ENCODE measurements at places on chromosomes 13 and 19.

GRCh38 chr13:33134213-33134612 is 118.0 kb downstream of the KL start:
- no peak for DNase-seq

- peak; percentile 69 for DNase-seq
Observed at GRCh38 chr13:94601446-94602431, at the start of gene GPR180. Gene GPR180 (plus strand): TSS chr13:94601857. CDS start chr13:94601928, 71 bp downstream.

DNA sequence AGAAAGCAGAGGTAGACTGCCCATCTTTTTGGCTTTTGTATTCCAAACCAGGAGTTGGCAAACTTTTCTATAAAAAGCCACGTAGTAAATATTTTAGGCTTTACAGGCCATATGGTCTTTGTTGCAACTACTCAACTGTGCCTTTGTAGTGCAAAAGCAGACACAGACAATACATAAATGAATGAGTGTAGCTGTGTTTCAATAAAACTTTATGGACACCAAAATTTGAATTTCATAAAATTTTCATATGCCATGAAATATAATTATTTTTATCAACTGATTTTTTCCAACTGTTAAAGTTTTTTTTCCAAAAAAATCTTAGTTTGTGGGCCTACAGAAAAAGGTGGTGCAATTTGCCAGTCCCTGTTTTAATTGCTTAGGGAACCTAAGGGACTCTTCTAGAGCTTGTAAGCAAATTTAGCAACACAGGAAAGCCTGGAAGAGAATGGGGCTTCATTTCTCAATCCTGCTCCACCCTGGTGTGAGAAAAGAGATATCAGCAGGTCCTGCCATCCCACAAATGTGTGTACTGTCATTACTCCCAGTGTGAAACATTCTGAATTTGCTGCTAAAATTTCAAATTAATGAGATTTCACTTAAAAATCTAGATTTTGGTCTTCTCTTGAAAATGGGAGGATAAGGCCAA is 194.2 kb downstream of the RGCC start:
- no peak for DNase-seq

GRCh38 chr13:86945584-86945983 is 725.6 kb upstream of the SLITRK5 start:
- DNase-seq: no peak

DNA sequence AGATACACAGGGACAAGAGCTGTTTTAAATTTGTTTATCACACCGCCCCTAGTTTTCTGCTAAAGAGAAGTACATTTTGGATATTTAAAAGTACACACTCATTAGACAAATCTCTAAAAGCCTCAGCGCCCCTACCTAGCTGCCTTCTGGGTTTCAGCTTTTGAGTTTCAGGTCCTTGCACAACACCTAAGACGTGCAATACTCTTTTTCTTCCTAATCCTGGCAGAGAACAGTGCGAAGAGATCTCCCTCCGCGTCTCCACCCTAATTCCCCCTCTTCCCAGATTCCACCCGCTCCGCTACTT is 421 bp upstream of the KLF5 start:
- DNase-seq: no peak

DNA sequence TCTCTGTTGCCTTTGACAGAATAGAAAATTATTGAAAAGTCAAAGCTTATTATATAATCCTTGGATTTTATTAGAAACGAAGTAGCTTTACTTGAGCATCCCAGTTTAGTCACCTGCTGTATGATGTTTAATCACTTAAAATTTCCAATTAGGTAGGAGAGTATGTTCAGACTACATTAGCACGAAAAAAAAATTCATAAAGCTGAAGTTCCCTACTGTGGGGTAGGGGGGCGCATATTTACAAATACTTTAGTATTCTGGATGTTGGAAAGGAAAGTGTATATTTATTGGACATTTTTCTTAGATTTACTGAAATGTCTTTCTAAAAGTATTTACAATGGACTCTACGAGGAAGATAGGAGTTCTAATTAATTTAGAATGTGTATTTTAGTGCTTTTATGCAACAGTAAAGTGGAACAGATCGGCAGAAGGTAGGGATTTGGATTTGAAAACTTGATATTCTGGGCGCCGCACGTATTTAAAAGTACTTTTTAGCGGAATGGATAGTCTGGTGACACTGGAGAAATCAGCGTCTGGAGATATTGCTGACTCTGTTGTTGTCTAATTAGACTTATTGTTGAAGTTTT is 1.9 kb downstream of the CDK8 start:
- no peak for DNase-seq

DNA sequence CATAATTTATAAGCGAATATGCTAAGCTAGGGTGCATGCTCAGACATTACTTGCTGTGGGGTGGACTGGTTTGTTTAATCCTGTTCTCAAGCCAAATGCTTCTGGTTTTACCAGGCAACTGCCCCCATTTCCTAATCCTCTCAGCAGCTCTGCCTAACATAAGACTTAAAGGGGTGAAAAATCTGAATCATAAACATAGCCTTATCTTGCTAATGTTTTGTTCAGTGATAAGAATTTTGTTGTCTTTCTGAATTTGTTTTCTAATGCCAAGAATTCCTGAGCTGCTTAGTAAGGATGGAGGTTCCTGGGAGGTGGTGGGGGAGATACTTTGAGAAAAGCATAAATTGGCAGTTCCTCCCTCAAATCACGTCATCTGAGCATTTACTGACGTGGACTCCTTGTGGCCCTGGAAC is 42.7 kb downstream of the ING1 start:
- no peak for DNase-seq

- no peak for DNase-seq
Observed at GRCh38 chr19:49017041-49017665, at the start of gene LHB. Gene LHB (minus strand): TSS chr19:49017091. CDS start chr19:49017081, 10 bp downstream.

- no peak for DNase-seq
Observed at GRCh38 chr13:111339366-111340143, 19.1 kb downstream of the TEX29 start.

DNA sequence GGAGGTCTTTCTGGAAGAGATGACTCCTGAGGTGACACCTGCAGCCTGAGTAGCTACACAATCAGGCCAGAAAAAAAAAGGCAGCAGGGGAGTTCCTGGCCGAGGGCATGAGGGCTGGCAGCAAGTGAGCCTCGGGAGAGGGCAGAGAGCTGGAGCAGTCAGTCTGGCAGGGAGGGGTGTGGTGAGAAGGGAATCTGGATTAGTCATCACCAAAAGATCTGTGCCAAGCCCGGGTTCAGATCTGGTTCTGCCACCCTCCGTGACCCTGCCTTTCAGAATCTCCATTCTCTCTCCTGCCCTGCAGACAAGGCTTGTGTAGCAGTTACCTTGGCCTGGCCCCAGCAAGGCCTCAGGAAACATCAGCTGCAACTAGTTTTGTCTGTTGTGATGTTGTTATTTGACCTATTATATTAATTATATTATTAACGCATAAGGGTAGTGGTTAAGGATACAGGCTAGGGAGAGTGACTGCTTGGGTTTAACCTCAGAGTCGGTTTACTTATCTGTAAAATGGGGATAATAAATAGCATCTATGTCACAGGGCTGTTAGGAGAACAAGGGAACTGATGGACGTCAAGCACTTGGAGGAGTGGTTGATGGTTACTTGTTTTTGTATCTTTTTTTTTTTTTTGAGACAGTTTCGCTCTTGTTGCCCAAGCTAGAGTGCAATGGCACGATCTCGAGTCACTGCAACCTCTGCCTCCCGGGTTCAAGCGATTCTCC is 2.7 kb upstream of the CAPNS1 start:
- no peak for DNase-seq

GRCh38 chr13:26482451-26483197 is 74.9 kb upstream of the WASF3 start:
- peak; percentile 39 for DNase-seq

DNA sequence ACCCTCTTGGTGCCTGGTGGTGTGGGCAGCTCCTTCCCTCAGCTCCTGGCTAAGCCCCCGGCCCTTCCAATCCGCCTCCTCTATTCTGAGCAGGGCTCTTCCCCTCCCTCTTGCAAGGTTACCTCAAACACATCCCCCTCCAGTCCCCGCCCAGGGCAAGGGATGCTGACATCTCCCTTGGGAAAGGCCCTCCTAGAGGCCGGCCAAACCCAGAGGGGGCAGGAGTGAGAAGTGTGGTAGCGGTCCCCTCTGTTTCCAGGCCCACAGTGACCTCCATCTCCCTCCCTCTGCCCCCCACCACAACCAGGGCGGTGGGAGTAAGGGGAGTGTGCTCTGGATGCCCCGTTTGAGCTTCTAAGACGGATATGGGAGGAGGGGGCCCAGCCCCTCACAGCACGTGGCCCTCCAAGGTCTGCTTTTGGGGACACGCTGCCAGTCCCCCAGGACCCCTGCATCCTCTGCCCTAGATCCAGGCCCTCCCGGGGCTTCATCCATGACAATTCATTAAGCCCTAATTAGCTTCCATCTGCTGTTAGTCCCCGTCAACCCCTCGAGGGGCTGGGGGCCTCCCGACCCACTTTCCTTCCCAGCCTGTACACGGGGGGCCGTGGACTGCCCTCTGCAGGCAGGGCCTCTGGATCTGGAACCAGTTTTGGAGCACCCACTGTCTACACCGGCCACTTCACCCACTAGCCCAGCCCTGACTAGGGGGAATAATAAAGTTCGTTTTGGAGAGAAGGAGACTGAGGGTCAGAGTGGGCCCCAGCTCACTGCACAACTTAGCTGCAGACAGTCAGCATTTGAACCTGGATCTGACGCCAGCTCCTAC is 2.3 kb downstream of the LINGO3 start:
- DNase-seq: no peak

DNA sequence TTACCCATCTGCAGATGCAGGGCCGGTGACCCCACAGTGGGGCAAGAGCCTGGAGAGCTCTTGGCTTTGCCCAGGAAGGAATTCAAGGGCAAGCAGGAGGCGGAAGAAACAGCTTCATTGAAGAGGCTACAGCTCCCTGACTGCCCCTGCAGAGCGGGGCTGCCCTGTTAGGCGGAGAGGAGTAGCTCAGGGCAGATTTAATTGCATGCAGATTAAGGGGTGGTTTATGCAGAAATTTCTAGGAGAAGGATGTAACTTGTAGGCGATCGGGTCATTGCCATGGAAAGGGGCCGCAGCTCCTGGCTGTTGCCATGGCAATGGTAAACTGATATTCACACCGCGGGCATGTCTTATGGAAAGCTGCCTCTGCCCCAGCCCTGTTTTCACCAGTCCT is 94.1 kb downstream of the ATP11A start:
- no peak for DNase-seq

GRCh38 chr19:38391911-38392464 is 3.5 kb downstream of the SPRED3 start:
- DNase-seq: no peak

All from stimulated activated CD4-positive, alpha-beta T cell treated with anti-CD3 and anti-CD28 coated beads, Interleukin-1b, Interleukin-23, amount 100 ng/mL, for 1 hour (primary cell).